Panc1 (cell line): ENCODE measurements at places on chromosomes 5 and 9.

DNA sequence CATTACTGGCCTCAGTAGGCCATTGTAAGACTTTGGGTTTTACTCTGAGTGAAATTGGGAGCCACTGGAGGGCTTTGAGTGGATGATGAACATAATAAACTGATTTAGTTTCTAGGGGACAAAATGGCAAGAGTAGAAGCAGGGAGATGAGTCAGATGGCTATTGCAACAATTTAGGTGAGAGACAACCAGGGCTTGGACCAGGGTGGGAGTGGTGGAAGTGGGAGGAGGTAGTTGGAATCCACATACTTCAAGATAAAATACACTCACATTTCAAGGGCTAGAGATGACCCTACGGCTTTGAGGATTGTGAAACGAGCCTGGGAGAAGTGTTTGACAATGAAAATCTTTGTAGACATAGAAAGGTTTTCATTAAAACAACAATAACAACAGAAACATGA, 136.3 kb downstream of the ACTBL2 start:
- no peak for DNase-seq

GRCh38 chr9:109477258-109478050, 20.7 kb downstream of the PTPN3 start:
- no peak for DNase-seq

DNA sequence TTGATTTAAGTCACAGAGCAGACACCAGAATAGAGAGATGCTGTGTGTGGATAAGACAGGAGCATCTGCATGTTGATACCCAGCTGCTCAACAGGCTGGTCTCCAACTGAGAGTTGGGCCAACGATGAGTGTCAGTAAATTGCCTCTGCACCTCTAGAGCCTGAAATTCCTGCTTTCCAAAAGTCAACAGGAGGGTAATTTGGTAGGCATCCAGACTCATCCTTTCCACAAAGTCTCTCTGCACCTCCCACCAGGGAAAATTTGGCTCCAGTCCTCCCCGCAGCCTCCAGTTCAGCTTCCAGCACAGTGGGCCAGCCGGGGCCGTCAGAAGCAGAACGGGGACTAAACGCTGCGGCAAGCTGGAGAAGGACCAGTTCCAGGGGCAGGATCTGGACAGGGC, 136.9 kb downstream of the RFK start:
- no peak for DNase-seq

DNA sequence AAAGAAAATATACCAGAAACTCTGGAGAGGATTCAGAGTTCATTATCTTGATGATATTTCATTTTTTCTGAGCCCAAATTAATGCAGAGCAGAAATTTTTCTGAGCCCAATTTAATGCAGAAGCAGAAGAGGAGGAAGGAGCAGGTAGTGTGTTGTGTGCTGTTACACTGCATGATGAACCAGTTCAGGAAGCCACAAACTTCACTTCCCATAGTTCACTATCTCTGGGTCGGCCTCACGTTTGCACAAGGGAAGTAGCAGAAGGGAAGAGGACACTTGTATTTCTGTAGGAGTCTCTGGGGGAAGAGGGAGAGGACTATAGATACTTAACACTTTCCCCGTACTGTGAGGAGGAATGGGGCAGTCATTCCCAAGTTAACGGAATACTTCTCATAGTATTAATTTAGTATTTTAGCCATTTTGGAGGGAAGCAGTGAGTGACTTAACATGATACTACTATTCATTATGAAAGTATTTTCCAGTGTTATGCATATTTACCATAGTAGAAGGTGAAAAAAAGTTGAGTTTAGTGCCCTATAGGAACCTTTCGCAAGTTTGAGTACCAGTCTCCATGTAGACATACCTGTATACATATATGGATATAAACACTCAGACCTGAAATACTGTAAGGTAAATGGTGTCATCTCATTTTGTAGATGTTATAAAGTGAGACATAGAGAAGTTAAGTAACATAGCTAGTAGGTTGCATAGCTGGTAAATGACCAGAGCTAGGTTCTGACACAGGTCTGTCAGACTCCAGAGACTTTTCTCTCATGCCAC, 30.0 kb downstream of the XPA start:
- DNase-seq, result no peak

DNA sequence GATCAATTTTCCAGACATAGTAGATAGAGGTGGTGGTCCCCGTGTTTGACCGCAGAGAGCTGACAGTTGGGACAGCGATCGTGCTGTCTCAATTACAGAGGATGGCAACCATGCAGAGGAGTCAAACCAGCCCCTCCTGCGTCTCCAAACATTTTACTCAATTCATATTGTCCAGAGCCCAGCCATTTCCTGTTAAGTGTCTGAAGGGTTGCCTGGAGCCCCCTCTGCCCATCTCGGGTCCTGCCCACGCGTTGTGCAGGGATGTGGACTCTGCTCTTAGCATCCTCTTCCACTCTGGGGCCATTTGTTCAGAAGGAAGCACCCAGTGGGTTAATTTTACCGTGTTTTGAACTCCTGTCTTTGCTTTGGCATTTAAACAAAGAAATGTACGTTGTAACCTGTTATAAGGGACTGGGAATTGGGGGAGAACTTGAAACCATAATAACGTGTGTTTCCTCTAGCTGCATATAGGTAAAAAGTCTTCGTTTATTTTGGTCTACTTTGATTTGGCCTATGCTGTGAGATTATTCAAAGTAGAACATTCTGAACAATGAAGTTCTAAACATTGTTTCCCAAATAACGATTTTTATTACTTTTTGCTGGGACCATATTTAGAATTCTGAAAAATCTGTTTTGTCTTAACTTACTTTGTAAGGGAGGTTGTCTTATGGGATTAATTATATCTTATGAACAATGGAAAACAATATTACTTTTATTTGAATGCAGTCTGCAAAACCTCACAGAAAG, 876 bp downstream of the EGFLAM start:
- DNase-seq, result no peak

DNA sequence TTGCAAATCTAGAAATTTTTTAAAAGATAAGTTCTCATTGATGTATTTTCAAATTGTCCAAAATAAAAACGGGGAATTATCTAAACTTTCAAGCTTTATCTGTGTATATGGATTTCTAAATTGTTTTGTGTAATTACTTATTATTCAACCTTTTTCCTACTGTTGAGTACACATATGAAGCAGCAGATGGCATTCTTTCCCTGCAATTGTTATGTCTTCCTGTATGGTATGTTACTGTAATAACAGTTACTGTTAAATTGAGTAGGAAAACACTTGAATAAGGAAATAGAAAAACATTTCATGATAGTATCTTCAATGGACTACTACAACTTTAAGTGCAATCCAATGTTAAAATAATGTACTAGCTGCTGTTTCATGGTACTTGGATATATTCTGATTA, 124.8 kb downstream of the RANBP17 start:
- no peak for DNase-seq

DNA sequence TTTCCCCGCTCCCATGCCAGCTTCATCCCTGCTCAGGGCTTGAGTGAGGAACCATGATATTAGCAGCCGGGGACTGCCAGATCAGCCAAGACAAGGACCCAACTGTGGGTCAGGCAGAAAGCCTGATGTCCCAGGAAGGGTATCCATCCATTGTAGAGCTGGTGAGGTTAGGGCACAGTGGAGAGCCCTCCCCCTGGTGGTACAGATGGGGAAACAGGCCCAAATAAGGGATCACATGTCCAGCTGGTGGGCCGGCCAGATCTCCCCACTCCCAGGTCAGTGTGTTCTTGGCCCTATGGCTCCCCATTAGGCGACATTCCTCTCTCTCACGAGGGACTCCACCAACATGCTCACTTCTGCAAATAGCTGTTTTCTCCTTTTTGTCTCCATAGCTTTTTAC, 9.0 kb downstream of the CDX1 start:
- DNase-seq, result no peak

DNA sequence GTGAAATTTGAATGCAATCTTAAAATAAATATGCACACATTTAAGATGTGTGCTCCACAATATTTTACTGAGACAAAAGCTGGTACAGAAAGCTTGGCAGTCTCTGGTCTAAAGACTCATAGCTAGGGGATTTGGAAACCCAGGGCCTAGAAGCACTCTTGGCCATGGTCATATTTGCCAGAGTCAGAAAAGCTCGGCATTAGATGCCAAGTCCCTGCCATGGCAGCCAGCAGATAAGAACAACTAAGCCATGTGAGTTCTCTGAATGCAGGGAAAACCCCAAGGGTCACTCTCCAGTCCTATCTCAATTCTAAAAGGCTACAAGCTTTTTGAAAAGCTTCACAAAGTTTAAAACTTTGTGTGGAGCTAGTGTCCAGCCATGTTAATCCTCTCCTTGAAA, 119.5 kb downstream of the FAM114A2 start:
- DNase-seq, result no peak

DNA sequence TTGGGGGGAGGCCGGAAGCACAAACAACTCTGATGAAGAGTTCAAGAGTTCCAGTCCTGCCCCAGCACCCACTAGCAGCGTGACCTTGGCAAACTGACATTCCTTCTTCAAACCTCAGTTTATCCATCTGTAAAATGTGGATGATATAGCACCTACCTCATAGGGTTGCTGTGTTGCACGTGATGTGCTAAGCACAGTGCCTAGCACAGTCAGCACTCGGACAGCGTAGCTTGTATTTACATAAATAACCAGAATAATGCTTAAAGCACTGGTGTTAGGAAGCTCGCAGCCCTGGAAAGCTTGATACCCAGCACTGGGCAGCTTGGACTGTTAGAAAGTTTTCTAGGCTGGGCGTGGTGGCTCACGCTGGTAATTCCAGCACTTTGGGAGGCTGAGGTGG, 5.1 kb downstream of the PKN3 start:
- no peak for DNase-seq

DNA sequence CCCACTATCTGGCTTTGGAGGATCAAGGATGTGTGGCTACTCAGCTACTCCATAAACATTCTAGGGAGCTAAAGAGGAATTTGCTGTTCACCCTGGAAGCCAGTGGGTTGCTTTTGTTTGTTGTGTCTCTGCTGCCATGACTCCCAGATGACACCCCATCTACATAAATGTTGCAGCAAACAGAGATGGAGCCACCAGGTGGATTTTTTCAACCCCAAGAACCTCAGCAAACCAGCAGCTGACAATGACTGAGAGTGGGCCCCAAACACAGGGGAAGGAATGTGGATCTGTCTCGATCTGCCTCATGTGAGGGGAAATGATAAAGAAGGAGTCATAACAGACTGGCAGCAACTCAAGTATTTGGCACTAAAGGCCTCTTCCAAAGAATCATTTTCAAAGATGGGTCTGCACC, 132.7 kb upstream of the TNC start:
- no peak for DNase-seq

- no peak for DNase-seq
Measured at GRCh38 chr5:141978389-141978788, 9.5 kb downstream of the RNF14 start.

GRCh38 chr9:130590305-130590704, 10.9 kb downstream of the FUBP3 start:
- no peak for DNase-seq

GRCh38 chr9:105954517-105954916, 260.2 kb downstream of the TMEM38B start:
- no peak for DNase-seq

- no peak for DNase-seq
Measured at GRCh38 chr5:80406980-80407734, 707 bp upstream of the ZFYVE16 start.

DNA sequence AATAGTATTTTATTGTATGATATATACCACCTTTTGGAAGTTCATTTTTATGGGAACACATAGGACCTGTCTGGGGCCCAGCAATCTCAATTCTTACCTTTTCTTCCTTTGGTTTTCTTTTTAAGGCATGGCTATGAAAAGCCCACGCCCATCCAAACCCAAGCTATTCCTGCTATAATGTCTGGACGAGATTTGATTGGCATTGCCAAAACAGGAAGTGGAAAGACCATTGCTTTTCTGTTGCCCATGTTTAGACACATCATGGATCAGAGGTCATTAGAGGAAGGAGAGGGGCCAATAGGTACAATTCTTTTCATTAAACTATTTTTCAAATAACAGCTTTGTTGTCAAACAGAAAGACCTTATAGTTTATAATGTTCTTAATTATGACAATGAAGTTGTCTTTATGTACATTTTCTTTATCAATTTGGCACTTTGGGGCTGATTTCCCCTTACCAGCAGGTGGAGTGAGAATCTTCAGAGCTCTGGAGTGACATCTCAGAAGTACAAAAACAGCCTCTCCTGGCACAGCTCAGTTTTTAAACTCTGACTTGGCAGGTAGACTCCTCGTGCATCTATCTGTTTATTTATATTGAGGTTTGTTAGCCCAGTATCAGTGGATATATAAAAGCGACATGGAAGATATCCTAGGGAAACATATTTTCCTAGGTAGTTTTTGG, 25.8 kb downstream of the DDX46 start:
- DNase-seq, result no peak

GRCh38 chr5:175471628-175472027, 6.7 kb upstream of the SFXN1 start:
- no peak for DNase-seq

DNA sequence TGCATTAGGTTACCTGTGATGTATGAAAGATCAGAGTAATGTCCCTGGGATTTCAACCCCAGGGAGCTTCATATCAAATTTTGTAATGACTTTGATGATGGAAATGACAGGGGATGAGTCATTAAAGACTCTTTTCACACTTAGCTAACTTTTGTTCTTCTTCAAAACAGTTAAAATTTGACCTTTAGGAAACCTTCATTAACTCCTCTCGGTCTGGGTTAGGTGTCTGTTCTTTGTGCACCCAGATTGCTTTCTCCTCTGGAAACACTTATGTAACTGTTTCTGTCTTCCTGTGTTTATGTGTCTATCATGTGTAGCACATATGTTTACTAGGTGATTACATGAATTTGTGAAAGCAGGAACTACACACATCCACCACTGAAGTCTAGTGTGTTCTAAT, 1.6 kb downstream of the SRFBP1 start:
- no peak for DNase-seq

DNA sequence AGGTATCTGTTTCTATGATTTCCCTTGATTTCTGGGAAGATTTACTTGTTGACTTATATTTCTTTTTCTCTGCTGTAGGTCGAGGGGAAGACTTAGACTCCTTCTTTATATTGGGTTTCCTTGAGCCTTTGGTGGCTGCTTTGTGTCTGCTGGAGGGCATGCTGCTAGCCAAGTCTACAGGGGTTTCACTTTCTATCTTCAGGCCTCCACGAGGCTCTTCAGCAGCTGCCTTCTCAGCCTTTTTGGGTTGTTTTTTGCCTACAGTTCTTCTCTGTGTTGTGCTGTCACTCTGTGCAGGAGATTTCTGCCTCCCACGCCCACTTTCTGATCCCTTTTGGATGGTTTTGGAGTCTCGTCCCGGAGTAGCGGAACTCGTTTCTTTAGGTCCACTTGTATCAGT, 23.2 kb downstream of the LEAP2 start:
- DNase-seq, result no peak

GRCh38 chr9:88873635-88874034, 117.6 kb upstream of the S1PR3 start:
- no peak for DNase-seq

GRCh38 chr9:79447762-79448161, 124.0 kb upstream of the TLE4 start:
- no peak for DNase-seq

DNA sequence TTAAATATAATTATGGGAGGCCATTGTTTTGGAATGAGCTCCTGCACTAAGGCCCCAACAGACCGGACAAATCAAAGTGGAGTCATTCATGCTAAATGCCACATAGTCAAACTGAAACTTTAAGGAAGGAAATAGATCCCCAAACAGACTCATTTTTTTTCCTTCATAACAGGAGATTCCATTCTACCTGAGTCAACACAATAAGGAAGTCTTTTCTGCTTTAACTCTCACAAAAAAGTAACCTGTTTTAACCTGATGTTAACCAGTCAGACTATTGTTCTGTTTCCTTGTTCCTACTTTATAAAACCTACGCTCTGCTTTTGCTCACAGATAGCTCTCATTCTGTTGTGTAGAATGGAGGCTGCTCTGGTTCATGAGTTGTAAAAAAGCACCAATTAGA, 234.9 kb downstream of the YTHDC2 start:
- no peak for DNase-seq
